NCI-H2081 (cell line): ENCODE measurements at places on chromosomes 6 and 20.

- no peak for DNase-seq
These were observed 133.7 kb upstream of the GMDS start for GRCh38 chr6:2378891-2379652.

DNA sequence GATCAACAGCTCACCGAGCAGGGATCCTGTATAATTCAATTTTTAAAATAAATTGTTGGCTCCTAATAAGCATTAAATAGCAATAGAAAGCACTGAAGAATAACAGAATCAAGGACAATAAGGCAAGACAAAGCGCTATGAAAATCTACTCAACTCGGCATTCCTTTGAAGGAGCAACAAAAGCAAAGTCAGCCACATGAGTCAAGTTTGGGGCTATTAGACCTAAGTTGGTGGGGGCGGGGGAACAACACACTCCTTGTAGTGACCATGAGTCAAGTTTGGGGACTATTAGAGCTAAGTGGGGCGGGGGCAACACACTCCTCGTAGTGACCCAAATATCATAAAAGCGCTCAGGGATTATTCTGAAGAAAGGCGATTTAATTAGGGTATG is 120.0 kb downstream of the FOXC1 start:
- DNase-seq = no peak

- DNase-seq = no peak
These were observed 36.3 kb upstream of the PCMTD2 start for GRCh38 chr20:64219202-64219601.

DNA sequence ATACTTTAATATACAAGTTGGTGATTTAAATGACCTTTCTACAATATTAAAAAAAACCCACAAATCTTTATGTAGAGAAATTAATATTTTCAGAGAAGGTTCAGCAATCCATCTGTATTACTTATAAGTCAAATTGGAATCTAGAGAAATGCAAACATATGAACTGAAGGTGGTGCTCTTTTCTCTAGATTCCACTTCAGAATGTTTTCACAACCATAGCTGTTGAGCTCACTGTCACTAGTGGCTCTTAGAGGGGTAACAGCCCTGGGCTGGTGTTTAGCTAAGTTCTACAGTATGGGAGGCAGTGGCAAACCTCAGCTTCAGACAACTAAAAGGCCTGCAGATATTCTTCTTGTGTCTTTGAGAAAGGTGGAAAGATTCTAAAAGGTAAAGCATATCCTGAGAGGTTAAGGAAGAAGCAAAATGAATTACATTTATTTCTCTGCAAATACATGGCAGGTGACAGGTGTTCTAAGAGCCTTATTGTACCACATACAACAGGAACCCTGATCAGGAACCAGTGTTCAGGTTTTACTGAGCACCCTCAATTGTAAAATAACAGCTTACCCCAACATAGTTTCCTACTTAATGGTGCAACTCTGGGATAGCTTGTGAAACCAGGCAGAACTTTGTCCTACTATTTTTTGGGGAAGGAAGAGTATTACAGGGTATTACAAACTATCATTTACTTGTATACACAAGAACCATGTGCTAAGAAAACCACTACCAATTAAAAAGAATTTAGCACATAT is 56.6 kb upstream of the SAMHD1 start:
- DNase-seq = no peak

GRCh38 chr6:26123675-26123946 is 36.4 kb downstream of the HFE start:
- DNase-seq = no peak
